WTC11 (cell line): ENCODE measurements at places on chromosomes 6 and 20.

DNA sequence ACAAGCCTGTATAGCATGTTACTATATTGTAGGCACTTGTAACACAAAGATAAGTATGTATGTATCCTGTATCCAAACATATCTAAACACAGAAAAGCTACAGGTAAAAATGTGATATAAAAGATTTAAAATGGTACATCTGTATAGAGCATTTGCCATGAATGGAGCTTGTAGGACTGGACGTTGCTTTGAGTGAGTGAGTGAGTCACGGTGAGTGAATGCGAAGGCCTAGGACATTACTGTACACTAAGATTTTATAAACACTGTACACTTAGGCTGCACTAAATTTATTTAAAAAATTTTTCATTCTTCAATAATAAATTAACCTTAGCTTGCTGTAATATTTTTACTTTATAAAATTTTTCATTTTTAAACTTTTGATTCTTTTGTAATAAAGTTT lies 136.9 kb downstream of the NKAIN2 start:
- H3K4me1 ChIP-seq = peaks cover 2% of the 10 kb centered on the region; the same call in 1 of the 2 replicates
- H3K4me3 ChIP-seq = no peak overlapping the region
- no peak overlapping the region for H3K27ac ChIP-seq
- H3K27me3 ChIP-seq = no peaks in the 10 kb centered on the region

GRCh38 chr6:8182902-8183665 lies 80.7 kb upstream of the EEF1E1 start:
- H3K4me1 ChIP-seq = peaks cover 28% of the 10 kb centered on the region
- no peak overlapping the region for H3K27ac ChIP-seq
- H3K27me3 ChIP-seq = no peaks in the 10 kb centered on the region
- no peak overlapping the region for H3K4me3 ChIP-seq
- DNase-seq = no peak

DNA sequence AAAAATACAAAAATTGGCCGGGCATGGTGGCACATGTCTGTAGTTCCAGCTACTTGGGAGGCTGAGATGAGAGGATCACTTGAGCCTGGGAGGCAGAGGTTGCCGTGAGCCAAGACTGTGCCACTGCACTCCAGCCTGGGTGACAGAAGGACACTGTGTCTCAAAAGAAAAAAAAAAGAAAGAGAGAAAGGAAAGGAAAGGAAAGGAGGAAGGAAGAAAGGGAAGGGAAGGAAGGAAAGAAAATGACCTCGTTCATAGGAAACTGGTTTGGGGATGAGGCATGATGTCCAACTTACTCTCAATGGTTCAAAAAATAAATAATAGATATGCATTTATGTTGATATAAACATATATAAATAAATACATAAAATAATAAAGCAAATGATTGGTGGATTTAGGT lies 6.8 kb upstream of the BFSP1 start:
- no peaks in the 10 kb centered on the region for H3K27me3 ChIP-seq
- no peak overlapping the region for H3K4me3 ChIP-seq
- H3K4me1 ChIP-seq = peaks cover 21% of the 10 kb centered on the region
- no peak for DNase-seq
- H3K27ac ChIP-seq = no peak overlapping the region
- H3K36me3 ChIP-seq = peaks cover 4% of the 10 kb centered on the region

DNA sequence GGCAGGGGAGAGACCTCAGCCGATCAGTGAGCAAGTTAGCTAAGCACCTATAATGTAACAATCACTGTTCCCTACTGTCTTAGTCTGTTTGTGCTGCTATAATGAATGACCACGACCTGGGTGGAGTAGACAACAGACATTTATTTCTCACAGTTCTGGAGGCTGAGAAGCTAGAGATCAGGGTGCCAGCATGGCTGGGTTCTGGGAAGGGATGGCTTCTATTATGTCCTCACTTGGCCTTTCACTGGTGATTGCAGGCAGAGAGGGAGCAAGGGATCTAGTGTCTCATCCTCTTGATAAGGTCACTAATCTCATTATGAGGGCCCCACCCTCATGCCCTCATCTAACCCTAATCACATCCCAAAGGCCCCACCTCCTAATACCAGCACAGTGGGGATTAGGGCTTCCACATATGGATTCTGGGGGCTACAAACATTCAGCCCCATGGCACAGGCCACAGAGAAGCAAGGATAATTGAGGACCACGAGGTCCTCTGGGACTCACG lies 162.5 kb downstream of the CD83 start:
- peaks cover 23% of the 10 kb centered on the region for H3K27me3 ChIP-seq
- H3K4me1 ChIP-seq = peaks cover 47% of the 10 kb centered on the region
- H3K4me3 ChIP-seq = no peak overlapping the region
- H3K27ac ChIP-seq = no peak overlapping the region

DNA sequence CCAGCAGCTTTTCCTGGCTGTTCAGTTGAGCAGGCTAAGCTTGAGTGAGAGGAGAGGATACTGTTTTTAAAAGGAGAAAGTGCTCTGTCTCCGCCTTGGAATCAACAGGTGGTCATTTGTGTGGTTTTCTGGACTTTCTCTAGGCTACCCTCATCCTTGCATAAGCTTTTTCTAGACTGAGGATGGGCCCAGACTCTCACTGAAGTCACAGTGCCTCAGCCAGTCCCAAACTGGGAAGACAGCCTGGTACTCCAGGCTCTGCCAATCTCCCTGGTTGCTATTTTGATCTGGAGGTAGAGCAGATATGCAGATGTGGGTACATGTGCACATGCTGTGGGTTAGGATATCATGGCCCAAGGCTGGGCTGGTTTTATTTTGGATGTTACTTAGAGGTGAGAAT lies 7.0 kb downstream of the SCUBE3 start:
- no peak for DNase-seq
- no peaks in the 10 kb centered on the region for H3K36me3 ChIP-seq
- H3K27me3 ChIP-seq = peaks cover 82% of the 10 kb centered on the region
- no peak overlapping the region for H3K27ac ChIP-seq
- peaks cover 28% of the 10 kb centered on the region for H3K4me1 ChIP-seq

DNA sequence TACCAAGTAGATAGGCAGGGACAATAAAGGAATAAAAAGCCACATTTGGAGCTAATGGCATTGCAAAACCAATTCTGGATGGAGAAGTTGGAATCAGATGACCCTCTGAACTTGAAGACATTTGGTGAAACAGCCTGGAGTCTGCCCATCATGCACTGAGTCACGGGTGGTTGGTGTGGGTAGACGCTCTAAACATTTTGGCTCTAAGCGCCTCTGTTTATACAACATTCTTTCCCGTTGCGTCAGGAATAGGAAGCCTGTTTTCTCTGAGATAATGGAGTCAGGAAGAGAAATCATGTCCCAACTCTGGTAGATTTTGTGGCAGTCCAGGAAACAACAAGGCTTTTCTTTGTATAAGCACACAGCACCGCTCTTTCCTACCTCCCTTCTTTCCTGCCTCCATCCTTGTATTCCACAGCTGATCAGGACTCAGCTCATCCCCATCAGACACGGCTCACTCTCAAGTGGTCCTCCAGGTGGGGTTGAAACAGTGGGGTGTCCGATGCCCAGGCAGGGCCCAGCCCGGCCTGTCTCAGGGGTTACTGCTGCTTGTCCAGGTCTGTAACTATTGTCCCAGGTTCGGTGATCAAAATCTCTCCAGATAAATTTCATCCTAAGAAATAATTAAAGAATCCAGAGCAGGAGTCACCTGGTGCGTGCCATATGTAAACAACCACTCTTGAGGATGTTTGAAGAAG lies 12.1 kb upstream of the RAMACL start:
- H3K36me3 ChIP-seq = no peaks in the 10 kb centered on the region
- no peak overlapping the region for H3K27ac ChIP-seq
- no peak for DNase-seq
- no peak overlapping the region for H3K4me3 ChIP-seq

- DNase-seq = no peak
- H3K4me1 ChIP-seq = peaks cover 31% of the 10 kb centered on the region
- peak overlapping the region; percentile 25; the same call in 1 of the 2 replicates for H3K27ac ChIP-seq
- no peak overlapping the region for H3K4me3 ChIP-seq
- peaks cover 10% of the 10 kb centered on the region for H3K36me3 ChIP-seq
- H3K27me3 ChIP-seq = no peaks in the 10 kb centered on the region
Measured at GRCh38 chr20:49845060-49845459, 32.4 kb downstream of the SLC9A8 start.

- DNase-seq = no peak
- no peaks in the 10 kb centered on the region; the same call in 1 of the 2 replicates for H3K36me3 ChIP-seq
- H3K27me3 ChIP-seq = no peaks in the 10 kb centered on the region
- no peak overlapping the region for H3K27ac ChIP-seq
Measured at GRCh38 chr6:136066005-136066404, 184.1 kb downstream of the MTFR2 start.

- H3K4me1 ChIP-seq = peaks cover 6% of the 10 kb centered on the region
- DNase-seq = no peak
- H3K36me3 ChIP-seq = no peaks in the 10 kb centered on the region
- H3K27me3 ChIP-seq = no peaks in the 10 kb centered on the region
Measured at GRCh38 chr20:2942439-2942838, 69.2 kb downstream of the PTPRA start.

DNA sequence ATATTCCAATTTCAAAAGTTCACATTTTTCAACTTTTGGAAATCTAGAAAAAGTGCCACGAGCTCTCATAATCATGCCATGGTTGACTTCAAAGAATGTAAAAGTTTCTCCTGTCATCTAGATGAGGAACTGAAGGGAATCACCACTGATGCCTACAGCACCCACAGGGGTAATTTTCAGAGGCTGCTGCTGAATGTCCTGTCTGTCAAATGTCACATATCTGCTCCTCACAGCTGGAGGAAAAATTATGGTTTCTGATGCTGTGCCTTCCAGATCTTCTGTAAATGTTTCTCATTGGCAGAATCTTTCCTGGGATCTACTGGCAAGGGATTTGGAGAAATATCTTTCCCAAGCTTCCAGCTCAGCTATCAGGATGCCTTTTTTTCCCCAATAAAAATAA lies 32.5 kb upstream of the TRERF1 start:
- DNase-seq = no peak
- H3K27me3 ChIP-seq = peaks cover 4% of the 10 kb centered on the region
- H3K36me3 ChIP-seq = no peaks in the 10 kb centered on the region
- H3K27ac ChIP-seq = no peak overlapping the region

GRCh38 chr6:5249451-5250122 lies 11.2 kb downstream of the LYRM4 start:
- no peaks in the 10 kb centered on the region for H3K27me3 ChIP-seq
- DNase-seq = no peak
- H3K27ac ChIP-seq = no peak overlapping the region
- peaks cover 22% of the 10 kb centered on the region for H3K36me3 ChIP-seq
- H3K4me3 ChIP-seq = no peak overlapping the region

DNA sequence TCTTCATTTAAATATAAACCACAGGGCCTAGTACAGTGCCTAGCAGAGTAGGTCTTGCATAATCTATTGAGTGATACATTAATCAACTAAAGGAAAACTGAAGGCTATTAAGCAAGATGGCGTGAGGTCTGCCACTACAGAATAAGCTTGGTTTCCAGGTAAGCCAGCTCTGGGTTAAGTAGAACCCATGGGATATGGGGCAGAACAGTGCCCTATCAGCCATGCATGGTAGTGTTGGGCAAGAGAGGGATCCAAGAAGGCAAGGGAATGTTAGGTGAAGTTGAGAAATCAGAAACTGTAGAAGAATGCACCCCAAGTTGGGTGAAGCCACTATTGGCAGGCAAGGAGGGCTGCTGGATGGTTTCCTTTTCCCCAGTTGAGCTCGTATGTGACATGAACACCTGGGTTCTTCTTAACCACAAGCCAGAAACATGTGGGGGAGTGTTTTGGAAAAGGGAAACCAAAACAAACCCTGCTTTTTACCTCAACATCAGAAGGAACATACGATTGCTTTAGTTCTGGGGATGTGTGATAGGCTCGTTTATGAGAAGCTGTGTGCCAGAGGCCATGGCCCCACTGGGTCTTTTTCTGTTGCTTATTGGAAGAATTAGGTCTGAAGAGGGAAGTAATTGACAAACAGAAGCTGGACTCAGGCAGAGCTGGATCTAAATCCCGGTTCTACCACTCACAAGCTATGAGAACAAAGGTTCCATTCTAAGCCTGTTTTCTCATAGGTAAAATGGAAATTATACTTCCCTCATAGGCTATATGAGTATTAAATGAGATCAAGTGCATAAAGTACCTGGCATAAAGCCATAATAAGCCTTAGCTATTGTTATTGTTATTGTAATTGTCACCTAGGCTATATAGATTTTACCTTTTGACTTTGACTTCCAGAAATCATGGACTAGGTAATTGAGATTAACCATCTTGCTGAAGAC lies 33.5 kb downstream of the NEDD9 start:
- H3K36me3 ChIP-seq = peaks cover 10% of the 10 kb centered on the region; the same call in 1 of the 2 replicates
- no peak for DNase-seq

DNA sequence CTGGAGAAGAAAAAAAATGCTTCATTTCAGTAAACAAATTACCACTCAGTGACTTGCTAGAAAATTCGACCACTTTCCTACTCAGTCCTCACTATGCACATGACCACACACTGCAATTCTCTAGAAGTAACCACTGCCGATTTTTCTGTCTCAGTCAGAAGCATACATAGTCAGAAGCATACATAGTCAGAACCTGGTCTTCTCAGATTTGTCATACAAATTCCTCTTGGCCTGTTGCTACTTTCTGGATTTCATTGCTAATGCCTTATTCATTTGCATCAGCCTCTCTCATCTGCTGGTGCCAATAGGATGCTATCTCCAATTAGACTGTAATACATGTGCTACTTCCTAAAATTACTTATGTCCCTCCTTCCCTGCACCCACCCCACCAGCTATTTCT lies 10.2 kb upstream of the KIF16B start:
- no peak overlapping the region for H3K4me3 ChIP-seq
- H3K4me1 ChIP-seq = peaks cover 26% of the 10 kb centered on the region
- no peaks in the 10 kb centered on the region for H3K36me3 ChIP-seq
- DNase-seq = no peak

- H3K4me1 ChIP-seq = peaks cover 5% of the 10 kb centered on the region
- H3K27ac ChIP-seq = no peak overlapping the region
- no peaks in the 10 kb centered on the region for H3K36me3 ChIP-seq
- no peak for DNase-seq
- H3K27me3 ChIP-seq = no peaks in the 10 kb centered on the region
- H3K4me3 ChIP-seq = no peak overlapping the region
Measured at GRCh38 chr6:124775121-124775520, 187.1 kb upstream of the RNF217 start.
